Suprapubic skin (tissue), 4 donors: ENCODE measurements at places on chromosomes 13 and 19. TPM values are rescaled to one million over a fixed set of nuclear protein-coding genes. Genes with fewer than 3 reads are reported as not detected.

GRCh38 chr13:39976481-39976880 is 321.0 kb downstream of the COG6 start:
- H3K4me3 ChIP-seq = no peak overlapping the region
- H3K36me3 ChIP-seq = no peaks in the 10 kb centered on the region
- DNase-seq = no peak

Gene FFAR2
- 0.29 TPM for total RNA-seq

Gene CGB2
- total RNA-seq = not detected

GRCh38 chr19:22623841-22624221 is 10.3 kb upstream of the ZNF492 start:
- H3K4me3 ChIP-seq = peak overlapping the region; percentile 42
- H3K27ac ChIP-seq = no peak overlapping the region
- peaks cover 7% of the 10 kb centered on the region for H3K27me3 ChIP-seq
- peak; percentile 50 for DNase-seq
- H3K36me3 ChIP-seq = no peaks in the 10 kb centered on the region

- H3K4me3 ChIP-seq = peak overlapping the region; percentile 38
- H3K27ac ChIP-seq = peak overlapping the region; percentile 84
- peaks cover 73% of the 10 kb centered on the region for H3K4me1 ChIP-seq
- DNase-seq = peak; percentile 82
- peaks cover 23% of the 10 kb centered on the region for H3K36me3 ChIP-seq
These were observed 25.9 kb downstream of the MPND start for GRCh38 chr19:4369109-4369887.

DNA sequence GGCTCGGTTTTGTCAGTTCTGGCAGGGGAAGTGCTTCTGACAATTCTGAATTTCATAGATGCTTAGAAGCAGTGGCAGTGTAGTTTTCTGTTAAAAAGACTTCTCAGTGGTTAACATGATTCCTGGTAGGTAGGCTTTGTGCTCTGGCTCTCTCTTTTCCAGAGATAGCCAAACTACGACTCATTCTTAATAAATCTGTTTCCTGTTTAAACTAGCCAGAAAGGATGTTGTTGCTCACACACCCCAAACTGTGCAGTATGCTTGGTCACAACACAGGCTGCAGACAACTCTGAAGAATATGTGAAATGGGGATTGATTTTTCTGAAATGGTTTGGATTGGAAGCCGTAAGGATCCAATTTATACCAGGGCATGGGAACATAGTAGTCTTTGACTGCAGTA is 711.5 kb downstream of the PCDH17 start:
- no peak for DNase-seq
- no peak overlapping the region for H3K4me3 ChIP-seq
- no peak overlapping the region for H3K27ac ChIP-seq
- no peaks in the 10 kb centered on the region for H3K36me3 ChIP-seq
- no peaks in the 10 kb centered on the region for H3K27me3 ChIP-seq

GRCh38 chr13:71873418-71874247 is 6.6 kb upstream of the DACH1 start:
- no peak overlapping the region for H3K4me3 ChIP-seq

- H3K27ac ChIP-seq = no peak overlapping the region
- H3K4me1 ChIP-seq = peaks cover 35% of the 10 kb centered on the region
- peak overlapping the region; percentile 47 for H3K4me3 ChIP-seq
- no peaks in the 10 kb centered on the region for H3K36me3 ChIP-seq
These were observed 904 bp upstream of the SOX1 start for GRCh38 chr13:112065867-112066623.

DNA sequence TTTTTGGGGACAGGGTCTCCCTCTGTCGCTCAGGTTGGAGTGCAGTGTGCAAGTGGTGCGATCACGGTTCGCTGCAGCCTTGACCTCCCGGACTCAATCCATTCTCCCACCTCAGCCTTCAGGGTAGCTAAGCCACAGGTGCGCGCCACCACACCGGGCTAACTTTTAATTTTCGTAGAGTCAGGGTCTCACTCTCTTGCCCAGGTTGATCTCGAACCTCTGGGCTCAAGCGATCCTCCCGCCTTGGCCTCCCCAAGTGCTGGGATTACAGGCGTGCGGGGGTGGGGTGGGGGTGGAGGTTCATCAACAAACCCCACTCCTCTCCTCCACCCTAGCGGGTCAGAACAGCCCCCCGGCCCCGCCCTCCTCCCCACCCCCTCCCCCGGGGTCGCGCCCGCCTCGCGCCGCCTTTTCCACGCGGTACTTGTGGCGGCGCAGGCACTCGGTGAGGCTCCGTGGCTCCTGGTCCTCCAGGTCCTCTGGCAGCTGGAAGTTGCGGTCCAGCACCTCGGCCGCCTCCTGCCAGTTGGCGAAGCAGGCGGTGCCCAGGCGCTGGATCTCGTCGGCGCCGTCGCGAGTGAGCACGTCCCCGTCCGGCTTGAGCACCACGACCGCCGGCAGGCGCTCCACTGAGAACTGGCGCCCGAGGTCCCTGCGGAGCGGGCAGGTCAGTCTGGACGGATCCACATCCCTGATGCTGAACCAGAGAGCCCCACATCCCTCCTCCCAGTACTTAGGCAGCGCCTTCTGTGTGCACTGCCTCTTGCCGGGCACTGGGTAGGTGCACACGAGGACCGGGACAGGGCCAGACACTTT is 5.2 kb downstream of the NXNL1 start:
- no peak for DNase-seq
- peaks cover 56% of the 10 kb centered on the region for H3K27me3 ChIP-seq
- no peak overlapping the region for H3K4me3 ChIP-seq

GRCh38 chr19:44644402-44645016 is 799 bp downstream of the PVR start:
- DNase-seq = no peak
- H3K27me3 ChIP-seq = no peaks in the 10 kb centered on the region
- peak overlapping the region; percentile 47 for H3K27ac ChIP-seq
- no peaks in the 10 kb centered on the region for H3K36me3 ChIP-seq

GRCh38 chr19:15672580-15673175 is at the start of gene CYP4F12:
Gene CYP4F12, plus strand, starts transcription at chr19:15673087. Its CDS starts 443 bp downstream, at chr19:15673530.
- H3K36me3 ChIP-seq = no peaks in the 10 kb centered on the region
- peaks cover 32% of the 10 kb centered on the region for H3K4me1 ChIP-seq
- H3K4me3 ChIP-seq = peak within 1 kb of the TSS; percentile 32
- H3K27ac ChIP-seq = peak within 1 kb of the TSS; percentile 1

DNA sequence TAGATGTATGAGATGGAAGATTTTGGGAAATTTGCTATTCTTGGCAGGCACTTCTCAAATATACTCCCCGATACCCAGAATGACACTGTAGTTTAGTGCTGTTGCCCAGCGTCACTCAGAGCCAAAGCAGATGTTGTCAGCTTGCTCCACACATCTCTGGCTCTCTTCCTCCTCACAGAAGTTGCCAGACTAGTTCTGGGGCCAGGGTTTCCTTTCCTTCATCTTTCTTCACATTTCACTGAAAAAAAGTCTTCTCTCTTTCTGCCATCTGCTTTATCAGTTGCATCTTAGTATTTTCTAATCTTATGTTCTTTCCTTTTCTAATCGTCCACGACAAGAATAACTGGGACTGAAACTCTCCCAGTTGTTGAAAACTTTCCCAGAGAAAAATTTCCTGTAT is 251.4 kb downstream of the RGCC start:
- H3K27ac ChIP-seq = no peak overlapping the region
- H3K4me1 ChIP-seq = peaks cover 33% of the 10 kb centered on the region
- no peaks in the 10 kb centered on the region for H3K36me3 ChIP-seq
- H3K27me3 ChIP-seq = no peaks in the 10 kb centered on the region
- no peak overlapping the region for H3K4me3 ChIP-seq

Gene UHRF1
- total RNA-seq = 3.3 TPM

GRCh38 chr19:39531834-39532232 is 819 bp downstream of the EID2B start:
- H3K27me3 ChIP-seq = no peaks in the 10 kb centered on the region
- peak overlapping the region; percentile 67 for H3K27ac ChIP-seq
- H3K4me1 ChIP-seq = peaks cover 7% of the 10 kb centered on the region
- DNase-seq = peak; percentile 49
- H3K36me3 ChIP-seq = no peaks in the 10 kb centered on the region

Gene CEACAM5
- 9.1 TPM for total RNA-seq

Gene FFAR1
- total RNA-seq = not detected

Gene TNPO2
- 121 TPM for total RNA-seq
